ENCODE measurements at places on chromosomes 2 and 18. TPM values are rescaled to one million over a fixed set of nuclear protein-coding genes. Genes with fewer than 3 reads are reported as not detected.

Gene CRIM1
- polyA plus RNA-seq: 103 TPM

Gene MBP
- 17.2 TPM for polyA plus RNA-seq

Gene NEUROD1
- polyA plus RNA-seq: not detected

Gene MYOM1
- polyA plus RNA-seq: 0.08 TPM

Gene ACVR1C
- 0.09 TPM for polyA plus RNA-seq

Gene GALNT3
- polyA plus RNA-seq: 29.0 TPM

Gene CAVIN2
- 20.7 TPM for polyA plus RNA-seq

Gene SERTAD2
- polyA plus RNA-seq: 13.3 TPM

Gene LBX2
- 0.10 TPM for polyA plus RNA-seq

Gene LYPD1
- not detected for polyA plus RNA-seq

Gene GKN1
- polyA plus RNA-seq: not detected

Gene DUSP2
- polyA plus RNA-seq: 3.1 TPM

Gene SLC4A3
- 11.2 TPM for polyA plus RNA-seq

Gene FNDC4
- 27.8 TPM for polyA plus RNA-seq

Gene RAPGEF4
- polyA plus RNA-seq: 0.39 TPM

Gene SULT1C4
- not detected for polyA plus RNA-seq

Gene PLEK
- polyA plus RNA-seq: 0.07 TPM

Gene CTAGE1
- not detected for polyA plus RNA-seq

Gene NFATC1
- polyA plus RNA-seq: 0.60 TPM

Gene MYO3B
- 0.15 TPM for polyA plus RNA-seq

Gene DSC1
- polyA plus RNA-seq: 0.24 TPM

Gene CDH20
- polyA plus RNA-seq: not detected

Gene LIMS1
- polyA plus RNA-seq: 73.5 TPM

Gene CDKL4
- 0.05 TPM for polyA plus RNA-seq

Gene MBOAT2
- polyA plus RNA-seq: 57.0 TPM

Gene UGT1A4
- not detected for polyA plus RNA-seq

Gene ST8SIA5
- polyA plus RNA-seq: 0.01 TPM

Gene GALR1
- not detected for polyA plus RNA-seq

Gene SCYGR2
- not detected for polyA plus RNA-seq

Gene PPP1R7
- polyA plus RNA-seq: 85.6 TPM

Gene CYRIA
- 0.62 TPM for polyA plus RNA-seq

Gene FKBP7
- 2.7 TPM for polyA plus RNA-seq

Gene SERPINB10
- 0.07 TPM for polyA plus RNA-seq

Gene HOXD12
- polyA plus RNA-seq: not detected

Gene VIT
- polyA plus RNA-seq: 0.08 TPM

Gene PDIA6
- polyA plus RNA-seq: 270 TPM

Gene TRABD2A
- polyA plus RNA-seq: 11.5 TPM

Gene CAPN13
- not detected for polyA plus RNA-seq

Gene SLC8A1
- polyA plus RNA-seq: 6.4 TPM

Gene HOXD3
- not detected for polyA plus RNA-seq

Gene SALL3
- polyA plus RNA-seq: not detected

Gene KIF1A
- not detected for polyA plus RNA-seq

Gene UGT1A10
- not detected for polyA plus RNA-seq

Gene SETBP1
- polyA plus RNA-seq: 7.4 TPM

Gene AAK1
- polyA plus RNA-seq: 27.9 TPM

Gene OTX1
- 0.34 TPM for polyA plus RNA-seq

Gene PLEKHH2
- 0.94 TPM for polyA plus RNA-seq

Gene FKBP1B
- 45.1 TPM for polyA plus RNA-seq

Gene DES
- polyA plus RNA-seq: 0.07 TPM

Gene SCN2A
- 1.7 TPM for polyA plus RNA-seq

Gene GRHL1
- polyA plus RNA-seq: 1.8 TPM

Gene MAPRE3
- polyA plus RNA-seq: 12.3 TPM

Gene MIB1
- polyA plus RNA-seq: 15.2 TPM

Measured in mammary epithelial cell (primary cell).